Kidney (tissue), 22 donors: ENCODE measurements at places on chromosomes 12 and 14. TPM values are rescaled to one million over a fixed set of nuclear protein-coding genes. Genes with fewer than 3 reads are reported as not detected.

The KRT73 gene
- not detected for total RNA-seq

The LRRC23 gene
- total RNA-seq = 16.6 TPM

The SDR9C7 gene
- not detected for total RNA-seq

DNA sequence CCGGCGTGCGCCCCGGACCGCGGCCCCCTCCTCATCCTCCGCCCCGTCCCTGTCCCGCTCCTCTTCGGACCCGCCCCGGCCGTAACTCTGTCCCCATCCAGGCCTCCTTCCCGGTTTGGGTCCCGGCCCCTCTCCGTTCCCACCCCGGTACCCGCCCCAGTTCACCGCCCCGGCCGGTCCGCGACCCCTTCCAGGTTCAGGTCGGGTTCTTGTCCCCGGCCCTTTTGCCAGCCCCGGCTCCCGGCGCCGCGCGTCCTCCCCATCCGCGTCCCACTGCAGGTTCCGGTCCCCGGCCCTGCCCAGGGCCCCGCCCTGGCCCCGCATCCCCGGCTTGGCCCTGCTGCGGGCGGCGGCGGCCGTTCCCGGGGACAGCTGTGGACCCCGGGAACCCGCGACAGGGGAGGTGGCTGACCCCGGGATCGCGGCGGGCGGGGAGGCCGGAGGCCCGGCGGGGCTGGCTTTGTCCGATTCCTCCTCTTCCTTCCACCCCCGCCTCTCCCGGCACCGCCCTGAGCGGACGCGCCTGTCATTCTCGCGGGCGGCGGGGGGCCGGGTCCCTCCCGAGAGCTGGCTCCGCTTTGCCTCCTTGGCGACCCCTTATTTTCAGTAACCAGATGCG, 601 bp downstream of the KLC1 start:
- peaks cover 22% of the 10 kb centered on the region for H3K4me1 ChIP-seq
- H3K27me3 ChIP-seq = no peaks in the 10 kb centered on the region
- DNase-seq = peak; percentile 72
- peak overlapping the region; percentile 99 for H3K27ac ChIP-seq
- H3K4me3 ChIP-seq = peak overlapping the region; percentile 82

DNA sequence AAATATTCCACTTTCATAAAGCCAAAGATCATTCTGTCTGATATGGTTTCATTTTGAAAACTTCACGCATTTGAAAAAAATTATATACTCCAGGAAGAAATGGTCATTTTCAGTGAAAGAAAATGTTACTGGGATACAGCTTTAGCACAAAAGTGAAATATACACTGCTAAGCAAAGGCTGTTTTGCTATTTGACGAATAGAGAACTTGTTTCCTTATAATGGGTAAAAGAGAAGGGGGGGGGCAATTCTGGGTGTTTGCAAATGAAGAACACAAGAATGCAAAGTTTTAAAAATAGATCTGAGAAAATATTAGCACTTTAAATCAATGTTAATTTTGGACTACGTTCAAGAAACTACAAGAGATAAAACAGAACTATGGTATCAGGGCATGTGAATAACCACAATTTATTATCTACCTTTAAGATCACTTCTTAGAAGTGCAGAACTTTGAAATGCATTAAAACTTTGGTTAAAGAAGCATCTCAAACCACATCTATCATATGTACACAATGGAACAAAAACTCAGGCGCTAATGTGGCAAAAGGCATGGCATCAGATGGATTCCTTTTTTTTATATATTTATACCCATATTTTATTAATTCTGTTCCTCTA, 51.1 kb downstream of the EFCAB11 start:
- H3K4me3 ChIP-seq = no peak overlapping the region
- no peaks in the 10 kb centered on the region for H3K27me3 ChIP-seq
- DNase-seq = no peak
- H3K36me3 ChIP-seq = no peaks in the 10 kb centered on the region
- H3K4me1 ChIP-seq = no peaks in the 10 kb centered on the region
- H3K27ac ChIP-seq = no peak overlapping the region

- H3K27ac ChIP-seq = no peak overlapping the region
- H3K27me3 ChIP-seq = no peaks in the 10 kb centered on the region
- H3K4me1 ChIP-seq = no peaks in the 10 kb centered on the region
- H3K36me3 ChIP-seq = no peaks in the 10 kb centered on the region
- H3K4me3 ChIP-seq = no peak overlapping the region
Observed at GRCh38 chr12:131074221-131075083, 120.7 kb downstream of the ADGRD1 start.
